ENCODE measurements at places on chromosomes 7 and 10. TPM values are rescaled to one million over a fixed set of nuclear protein-coding genes. Genes with fewer than 3 reads are reported as not detected.

The ANKRD7 gene
- 2.5 TPM for total RNA-seq

The EBF3 gene
- total RNA-seq = 12.2 TPM

The STEAP1 gene
- 3.6 TPM for total RNA-seq

The GPER1 gene
- total RNA-seq = 6.0 TPM

The GRM3 gene
- 0.18 TPM for total RNA-seq

The PLCE1 gene
- 16.2 TPM for total RNA-seq

The ZNF775 gene
- 11.6 TPM for total RNA-seq

The ACTL6B gene
- total RNA-seq = not detected

Measured in metanephros (tissue), 2 donors.